Activated gamma-delta T cell treated with anti-CD3 and anti-CD28 coated beads, Interleukin-2, amount 50 U/mL, for 16 hours (primary cell): ENCODE measurements at places on chromosomes 6 and 20.
A peak's percentile ranks its signal among the peaks of the same experiment; 100 is the strongest.

- DNase-seq: no peak
These were observed 33.4 kb upstream of the RSPO4 start for GRCh38 chr20:1035466-1035865.

GRCh38 chr20:48277266-48277665 is 492.0 kb upstream of the SULF2 start:
- DNase-seq: no peak

- DNase-seq: no peak
These were observed 59.8 kb upstream of the RREB1 start for GRCh38 chr6:7047966-7048365.

GRCh38 chr6:129490521-129491255 is 219.3 kb downstream of the ARHGAP18 start:
- DNase-seq: peak; percentile 59

GRCh38 chr6:108497883-108498282 is 62.8 kb upstream of the FOXO3 start:
- no peak for DNase-seq

GRCh38 chr6:139994998-139995397 is 620.5 kb upstream of the CITED2 start:
- DNase-seq: no peak

GRCh38 chr6:98487612-98488011 is 346.8 kb upstream of the POU3F2 start:
- DNase-seq: no peak

- DNase-seq: no peak
These were observed 22.8 kb downstream of the DCBLD1 start for GRCh38 chr6:117505311-117505710.
